ENCODE measurements at places on chromosomes 1 and 21.

DNA sequence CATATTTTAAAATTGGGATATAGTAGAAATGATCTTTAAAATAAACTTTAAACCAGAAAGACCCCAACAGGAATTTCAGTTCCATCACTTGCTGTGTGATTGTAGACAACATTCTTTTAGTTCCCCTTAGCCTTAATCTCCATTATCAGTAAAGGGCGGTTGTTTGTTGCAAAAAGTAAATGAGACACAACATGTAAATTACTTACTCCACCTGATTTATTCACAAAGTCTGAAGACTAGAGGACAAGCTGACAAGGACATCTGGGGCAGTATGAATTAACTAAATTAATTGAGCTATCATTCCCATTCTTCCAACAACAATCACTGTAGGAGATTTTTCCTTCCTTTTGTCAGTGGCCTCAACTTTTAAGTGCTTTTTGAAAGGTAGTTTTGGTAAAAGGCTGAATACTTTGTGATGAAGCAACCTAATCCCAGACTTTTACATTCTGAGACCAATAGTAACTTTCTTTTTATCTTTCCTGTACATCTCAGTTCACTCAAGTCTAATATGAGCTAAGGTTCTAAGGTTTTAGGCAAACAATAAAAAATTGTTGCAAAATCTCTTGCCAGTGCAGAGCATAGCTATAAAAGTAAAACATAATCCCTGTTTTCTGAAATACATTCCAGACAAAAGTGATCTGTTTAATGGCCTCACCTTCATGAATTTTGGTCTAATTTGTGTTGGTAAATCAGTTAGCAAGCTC lies 6.2 kb downstream of the SLC19A2 start:
- DNase-seq, result no peak

DNA sequence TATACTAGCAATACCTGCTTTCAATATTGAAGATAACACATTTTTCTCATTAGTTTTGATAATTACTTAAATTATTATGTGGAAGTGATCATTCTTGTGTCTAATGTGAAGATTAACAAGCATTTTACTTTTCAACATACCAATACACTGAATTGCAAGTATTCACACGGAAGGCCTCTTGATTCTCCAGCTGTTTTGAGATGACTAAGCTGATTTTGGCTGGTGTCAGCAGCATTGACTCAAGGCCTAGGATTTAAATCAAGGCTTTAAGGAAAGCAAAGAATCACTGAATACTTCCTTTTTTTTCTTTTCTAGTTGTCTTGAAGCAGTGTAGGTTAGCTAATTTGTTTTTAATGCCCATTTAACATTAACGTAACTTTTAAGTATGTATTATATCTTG lies 373.7 kb downstream of the SRGAP2C start:
- no peak for DNase-seq

GRCh38 chr1:23790696-23791515 lies at the start of gene LYPLA2:
Gene LYPLA2 (plus strand): TSS chr1:23791145. CDS start chr1:23792683, 1,538 bp downstream.
- DNase-seq, result peak; percentile 80

DNA sequence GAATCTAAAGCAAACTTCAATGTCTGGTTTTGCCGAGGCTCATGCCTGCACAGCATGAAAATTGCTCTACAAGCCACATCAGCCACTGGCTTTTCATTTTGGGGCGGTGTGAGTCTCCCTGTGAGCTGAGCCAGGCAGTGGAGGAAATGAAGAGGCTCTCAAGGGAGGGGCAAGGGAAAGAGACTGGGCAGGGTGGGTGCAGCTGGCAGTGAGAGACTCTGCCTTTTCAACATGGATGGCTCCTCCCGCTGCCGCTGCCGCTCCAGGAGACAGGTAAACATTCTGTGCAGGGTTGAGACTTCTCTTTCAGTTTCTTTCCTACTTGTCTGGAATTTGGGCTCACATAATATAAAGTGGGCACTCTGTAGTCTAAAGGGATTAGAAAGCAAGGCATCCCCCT lies 11.3 kb upstream of the CTSE start:
- DNase-seq, result no peak

DNA sequence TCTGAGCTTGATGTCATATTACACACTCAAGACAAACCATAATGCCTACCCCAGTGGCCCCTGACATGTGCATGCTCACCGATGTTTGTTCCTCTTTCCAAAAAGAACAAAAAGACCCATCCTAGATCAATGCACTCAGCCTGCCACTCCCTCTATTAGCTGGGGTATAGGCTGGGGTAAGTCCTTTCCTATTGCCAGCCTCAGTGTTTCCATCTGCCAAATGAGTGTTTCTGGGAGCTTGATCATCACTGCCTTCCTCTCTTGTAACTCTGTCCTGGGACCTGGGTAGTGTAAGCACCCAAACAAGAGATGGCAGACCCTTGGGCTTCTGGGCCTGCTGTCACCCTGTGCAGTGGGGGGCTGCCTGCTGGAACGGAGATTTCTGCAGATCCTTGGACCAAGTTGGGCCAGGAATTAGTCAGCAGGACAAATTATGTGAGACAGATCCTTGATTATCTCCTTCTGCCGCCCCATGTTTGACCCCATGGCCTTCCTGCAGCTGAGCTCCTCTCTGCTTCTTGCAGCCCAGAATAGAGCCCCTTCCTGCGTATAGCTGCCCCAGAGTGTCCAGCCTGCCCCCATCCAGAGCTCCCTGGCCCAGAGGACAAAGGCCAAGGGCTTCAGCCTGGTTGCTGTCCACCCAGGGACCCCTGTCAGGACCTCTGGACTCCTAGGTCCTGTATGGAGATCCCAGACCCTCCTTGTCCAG lies 31.5 kb upstream of the LRP8 start:
- no peak for DNase-seq

- no peak for DNase-seq
Measured at GRCh38 chr1:169574336-169574735, 11.9 kb downstream of the F5 start.

DNA sequence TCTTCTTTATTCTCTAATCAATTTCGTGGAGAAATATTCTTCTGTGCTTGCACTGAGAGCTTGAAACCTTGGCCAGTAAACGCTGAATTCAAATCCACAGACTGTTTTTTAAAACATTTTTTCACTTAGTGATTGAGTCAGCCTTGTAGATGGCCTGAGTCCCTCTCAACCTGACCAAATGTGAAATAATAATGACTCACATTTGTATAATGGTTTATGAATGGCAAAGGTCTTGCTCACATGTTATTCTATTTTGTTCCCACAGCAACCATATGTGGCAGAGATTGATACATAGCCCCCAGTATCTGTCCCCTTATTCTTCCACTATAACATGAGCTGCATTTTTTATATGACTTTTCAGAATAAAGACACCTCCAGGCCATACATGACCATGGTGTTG lies 47.8 kb upstream of the CCDC190 start:
- no peak for DNase-seq

DNA sequence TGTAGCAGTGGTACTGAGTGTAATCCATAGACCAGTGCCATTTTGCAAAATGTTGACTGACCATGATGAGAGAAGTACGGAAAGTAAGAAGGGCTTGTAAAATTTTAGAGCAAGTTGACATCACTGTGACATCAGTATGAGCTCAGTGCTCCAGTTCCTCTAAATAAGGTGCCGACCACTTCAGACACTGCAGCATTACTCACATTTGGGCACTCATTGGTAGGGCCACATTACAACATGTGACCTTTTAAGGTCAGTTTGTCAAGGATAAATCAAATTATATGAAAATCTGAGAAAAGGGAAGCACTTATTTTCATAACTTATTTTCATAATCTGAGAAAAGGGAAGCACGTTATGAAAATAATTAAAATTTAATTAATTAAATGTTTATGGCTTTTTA lies 128.0 kb upstream of the ERG start:
- no peak for DNase-seq

DNA sequence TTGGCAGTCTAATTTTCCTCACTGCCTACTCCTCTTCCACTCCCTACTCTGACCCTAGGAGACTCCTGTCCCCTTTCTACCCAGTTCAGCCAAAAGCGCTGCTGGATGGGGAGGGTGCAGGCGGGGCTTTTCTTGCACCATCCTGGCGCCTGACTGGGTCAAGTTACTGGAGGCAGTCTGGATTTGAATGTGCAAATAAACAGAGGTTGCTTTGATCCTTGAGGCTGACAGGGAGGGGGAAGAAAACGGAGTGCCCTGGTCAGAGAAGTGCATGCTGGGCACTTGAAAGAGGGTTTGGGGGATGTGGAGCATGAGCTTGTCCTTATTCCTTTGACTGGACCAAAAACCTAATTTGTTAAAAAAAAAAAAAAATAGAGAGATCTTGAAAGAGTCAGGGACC lies 76.8 kb upstream of the SOX13 start:
- DNase-seq, result peak; percentile 69

- DNase-seq, result no peak
Measured at GRCh38 chr1:15816674-15817073, 9.2 kb upstream of the UQCRHL start.

DNA sequence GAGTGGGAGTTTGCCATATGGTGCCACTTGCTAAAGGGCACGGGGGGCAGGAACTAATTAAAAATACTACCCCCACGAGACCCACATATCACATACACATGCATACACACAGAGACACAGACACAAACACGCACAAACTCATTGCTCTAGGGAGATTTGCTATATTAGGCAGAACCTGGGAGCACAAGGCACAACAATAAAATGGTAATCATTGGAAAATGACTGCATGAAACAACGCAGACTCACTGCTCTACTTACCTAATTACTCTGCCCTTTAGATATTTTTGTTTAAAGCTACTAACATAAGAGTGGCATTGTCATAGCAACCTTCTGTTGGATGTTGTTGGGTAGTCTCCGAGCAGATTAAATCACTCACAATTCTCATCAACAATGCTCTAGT lies 20.3 kb upstream of the RGS4 start:
- no peak for DNase-seq

DNA sequence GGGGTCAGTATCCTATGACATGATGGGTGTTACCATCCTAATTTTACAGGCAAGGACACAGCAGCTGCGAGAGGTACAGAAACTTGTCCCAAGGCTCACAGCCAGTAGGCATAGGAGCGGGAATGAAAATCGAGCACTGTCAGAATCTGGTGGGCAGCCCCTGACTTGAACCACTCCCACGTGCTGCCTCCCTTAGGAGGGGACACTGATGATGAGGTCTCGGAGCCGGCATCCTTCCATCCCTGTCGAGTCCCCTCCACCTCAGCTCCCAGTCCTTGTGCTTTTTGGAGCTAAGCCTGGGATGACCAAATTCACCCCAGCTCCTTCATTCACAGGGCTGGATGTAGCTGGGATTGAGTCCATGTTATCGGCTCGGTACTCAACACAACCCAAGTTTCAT lies 49.0 kb downstream of the B3GALT5 start:
- DNase-seq, result no peak

DNA sequence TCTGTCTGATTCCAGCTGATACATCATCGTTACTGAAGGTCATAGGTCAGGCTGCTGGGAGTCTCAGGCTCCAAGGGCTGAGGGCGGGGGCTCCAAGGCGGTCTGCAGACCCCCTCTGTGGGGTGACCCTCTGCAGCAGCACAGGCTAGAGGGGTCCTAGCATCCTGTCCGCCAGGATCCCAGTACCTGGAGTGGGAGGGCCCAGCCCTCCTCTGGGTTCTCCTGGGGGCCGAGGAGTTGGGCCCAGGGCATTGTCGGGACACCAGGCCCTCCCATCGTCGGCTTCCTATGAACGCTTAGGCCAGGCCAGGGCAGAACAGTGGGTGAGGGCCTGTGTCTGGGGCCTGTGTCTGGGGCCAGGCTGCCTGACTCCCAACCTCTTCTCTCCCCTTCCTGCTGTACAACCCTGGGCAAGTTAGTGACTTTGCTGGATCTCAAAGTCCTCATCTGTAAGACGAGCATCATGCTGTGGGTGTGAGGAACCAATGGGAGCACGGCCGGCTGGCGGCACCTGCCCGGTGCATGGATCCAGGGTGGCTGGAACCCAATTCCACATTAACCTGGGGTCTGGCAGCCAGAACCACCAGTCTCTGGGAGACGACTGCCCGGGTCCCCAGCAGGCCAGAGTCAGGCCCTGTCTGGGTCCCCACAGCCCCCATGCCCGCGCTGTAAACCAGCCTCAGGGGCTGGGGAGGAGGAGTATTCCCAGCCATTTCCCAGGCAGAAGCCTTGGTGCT lies 56.2 kb upstream of the COL18A1 start:
- DNase-seq, result no peak

GRCh38 chr1:186093437-186093836 lies 281.6 kb downstream of the TPR start:
- DNase-seq, result no peak

- no peak for DNase-seq
Measured at GRCh38 chr1:53708687-53709086, 30.3 kb downstream of the GLIS1 start.

GRCh38 chr1:33320619-33321165 lies at the start of gene A3GALT2:
Gene A3GALT2 (minus strand): TSS chr1:33321098. CDS start chr1:33321098, 0 bp downstream.
- no peak for DNase-seq

Data from NCI-H1930 (cell line).